Esophagus squamous epithelium (tissue), 5 donors: ENCODE measurements at places on chromosomes 3 and 15.

DNA sequence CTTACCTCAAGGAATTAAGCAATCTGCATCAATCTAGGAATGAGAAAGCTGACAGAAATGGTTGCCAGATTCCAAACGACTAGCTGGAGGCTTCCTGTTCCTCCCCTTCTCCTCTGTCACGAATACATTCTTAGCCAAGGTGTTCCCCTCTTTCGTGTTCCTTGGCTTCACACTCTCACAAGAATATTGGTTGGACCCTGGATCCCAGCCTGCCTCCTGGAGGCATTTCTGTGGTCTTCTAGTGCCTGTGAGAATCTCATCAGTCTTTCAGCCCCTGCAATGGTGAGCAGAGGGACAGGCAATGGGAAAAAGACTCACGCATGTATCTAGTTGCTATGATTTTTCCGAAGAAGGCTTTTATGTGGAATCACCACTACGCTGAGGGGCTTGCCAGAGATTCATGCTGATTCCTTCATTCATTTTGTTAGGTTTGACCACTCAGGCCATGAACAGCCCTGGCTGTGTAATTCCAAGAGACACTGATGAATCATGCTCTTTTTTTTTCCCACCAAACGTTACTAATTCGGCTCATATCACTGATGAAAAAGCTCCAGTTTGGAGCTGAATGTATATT lies 1.6 kb upstream of the P3H2 start:
- DNase-seq = no peak

GRCh38 chr15:52281085-52282035 lies 14.2 kb downstream of the MYO5C start:
- no peak for DNase-seq

DNA sequence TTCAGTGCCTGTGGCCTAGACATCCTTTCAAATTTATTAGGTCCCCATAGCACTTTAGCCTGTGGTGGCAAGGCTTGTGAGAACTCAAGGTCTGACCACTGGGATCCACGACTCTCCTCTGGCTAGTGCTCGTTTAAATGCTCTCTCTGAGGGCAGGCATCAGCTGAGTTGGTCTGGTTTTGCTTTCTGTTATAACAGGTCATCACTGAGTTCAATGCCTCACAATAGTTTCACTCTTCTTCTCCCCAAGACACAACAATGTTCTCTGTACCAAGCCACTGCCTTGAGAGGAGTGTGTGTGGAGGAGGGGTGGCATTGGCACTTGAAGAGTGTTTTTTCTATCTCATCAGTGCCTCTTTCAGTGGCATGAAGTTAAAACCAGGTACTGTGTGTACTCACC lies 7.6 kb downstream of the OR5K4 start:
- DNase-seq = no peak

GRCh38 chr3:127041264-127041820 lies 58.4 kb downstream of the PLXNA1 start:
- no peak for DNase-seq

DNA sequence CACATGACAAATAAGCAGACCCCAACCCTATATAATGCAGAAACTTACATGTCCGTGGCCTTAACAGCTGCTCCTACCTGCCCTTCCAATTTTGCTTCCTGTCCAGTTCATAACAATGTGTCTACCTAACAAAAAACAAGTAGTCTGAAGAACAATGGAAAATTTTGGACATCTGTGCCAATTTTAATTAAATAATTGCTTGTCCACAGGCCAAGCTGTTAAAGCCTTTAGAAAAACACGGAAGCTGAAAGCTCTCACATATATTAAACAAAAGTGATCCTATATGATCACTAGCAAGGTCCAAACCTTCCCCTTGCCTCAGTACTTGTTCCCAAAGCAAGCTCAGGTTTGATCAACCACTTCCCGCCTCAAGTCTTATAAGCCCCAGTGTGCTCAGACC lies 37.1 kb downstream of the MAGI1 start:
- no peak for DNase-seq

DNA sequence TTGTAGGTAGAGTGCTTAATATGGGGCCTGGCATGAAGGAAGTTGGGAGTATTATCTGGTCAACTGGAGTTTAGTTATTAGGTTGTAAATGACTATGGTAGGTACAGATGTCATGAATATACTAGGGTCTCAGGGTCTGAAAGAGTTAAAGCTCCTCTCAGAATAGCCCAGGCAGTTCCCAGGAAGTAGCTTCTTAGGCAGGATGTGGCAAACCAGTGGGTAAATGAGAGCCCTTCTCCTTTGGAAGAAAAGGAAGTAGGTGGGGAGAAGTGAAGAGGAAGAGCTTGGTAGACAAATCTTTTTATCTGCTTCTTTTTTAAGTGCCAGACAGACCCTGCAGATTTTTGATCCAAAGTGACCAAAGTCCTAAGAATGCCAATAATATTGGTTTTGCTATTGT lies 24.5 kb downstream of the MAP2K1 start:
- DNase-seq = no peak

- DNase-seq = no peak
Measured at GRCh38 chr15:81825136-81825535, 220.7 kb downstream of the MEX3B start.

DNA sequence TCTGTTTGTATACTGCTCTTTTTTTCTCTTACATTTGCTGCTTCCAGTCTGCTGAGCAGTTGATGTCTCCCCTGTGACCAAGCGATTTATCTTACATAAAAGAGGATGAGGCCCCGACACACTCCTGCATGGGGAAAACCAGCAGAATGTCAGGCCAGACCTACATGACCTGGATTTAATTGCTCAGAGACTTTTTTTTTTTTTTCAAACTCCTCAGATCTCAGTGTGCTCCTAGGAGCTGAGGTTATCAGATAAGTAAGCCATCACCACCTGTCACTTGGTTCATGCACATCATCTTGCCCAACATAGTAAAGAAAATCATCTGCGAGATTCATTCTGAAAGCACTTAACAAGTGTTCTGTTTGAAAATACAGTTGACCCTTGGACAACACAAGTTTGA lies 163.1 kb downstream of the PLCL2 start:
- DNase-seq = no peak

DNA sequence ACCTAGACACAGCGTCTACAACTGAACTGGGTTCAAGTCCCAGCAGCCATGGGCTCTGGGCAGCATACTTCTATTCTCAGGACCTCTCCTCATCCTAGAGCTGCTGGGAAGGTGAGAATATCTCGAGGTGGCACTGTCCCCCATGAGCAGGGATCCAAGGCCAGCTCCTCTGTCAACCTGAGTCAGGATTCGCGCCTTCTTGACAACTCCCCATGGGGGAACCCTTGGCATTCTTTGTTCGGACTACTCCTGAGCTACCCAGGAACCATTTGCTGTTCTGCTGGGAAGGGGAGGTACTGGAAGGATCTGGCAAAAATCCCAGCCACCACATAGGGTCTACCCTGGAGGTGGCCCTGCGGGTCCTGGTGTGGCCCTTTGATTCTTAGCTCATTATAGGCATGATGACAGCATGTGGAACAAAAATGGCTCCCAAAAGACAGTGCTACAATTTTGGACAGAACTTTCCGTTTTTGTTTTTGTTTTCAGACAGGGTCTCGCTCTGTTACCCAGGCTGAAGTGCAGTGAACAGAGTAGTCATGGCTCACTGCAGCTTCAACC lies 22.3 kb downstream of the PLXNB1 start:
- no peak for DNase-seq

- no peak for DNase-seq
Measured at GRCh38 chr15:28876131-28876844, 9.5 kb upstream of the APBA2 start.

- no peak for DNase-seq
Measured at GRCh38 chr3:77786216-77786615, 746.3 kb downstream of the ROBO2 start.

GRCh38 chr15:81166636-81167305 lies 29.9 kb upstream of the IL16 start:
- DNase-seq = no peak
